ENCODE measurements at places on chromosomes 6 and 20. TPM values are rescaled to one million over a fixed set of nuclear protein-coding genes. Genes with fewer than 3 reads are reported as not detected.

Gene PSORS1C2
- total RNA-seq, result not detected

- no peaks in the 10 kb centered on the region for H3K36me3 ChIP-seq
- no peak overlapping the region for H3K4me3 ChIP-seq
- H3K4me1 ChIP-seq, result no peaks in the 10 kb centered on the region
- H3K27me3 ChIP-seq, result no peaks in the 10 kb centered on the region
- no peak overlapping the region for H3K27ac ChIP-seq
Observed at GRCh38 chr6:121998631-121999030, 400.8 kb upstream of the HSF2 start.

DNA sequence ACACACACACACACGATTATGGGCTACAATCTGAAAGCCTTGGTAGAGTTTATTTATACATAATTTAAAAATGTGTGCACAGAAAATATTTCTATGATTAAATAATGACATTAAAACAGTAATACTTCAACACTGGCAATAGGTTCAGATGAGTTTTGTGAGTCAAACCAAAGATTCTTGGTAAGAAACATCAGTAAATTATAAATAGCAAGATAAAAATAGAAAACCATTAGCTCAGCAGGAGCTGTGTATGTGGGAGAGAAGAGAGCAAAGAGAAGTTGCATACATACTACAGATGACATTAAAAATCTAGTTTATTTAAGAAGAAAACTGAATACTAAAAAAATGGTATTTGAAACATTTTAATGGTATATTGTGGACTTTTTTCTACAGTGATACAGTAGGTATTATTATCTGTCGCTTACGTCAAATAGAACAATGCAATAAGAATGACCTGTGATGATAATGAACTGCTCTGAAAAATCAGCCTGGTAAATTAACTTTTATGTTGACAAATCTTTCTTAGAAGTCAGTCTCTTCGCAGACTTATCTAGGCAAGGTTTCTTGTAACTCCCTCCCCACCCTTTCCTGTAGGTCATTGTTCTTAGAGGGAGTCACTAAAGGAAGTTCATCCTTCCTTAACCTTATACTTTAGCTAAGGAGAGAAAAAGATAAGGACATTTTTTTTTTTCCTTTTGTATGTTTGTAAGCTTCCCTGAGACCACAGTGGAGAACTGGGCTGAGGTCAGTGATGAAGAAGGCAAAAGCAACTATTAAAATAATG lies 149.3 kb downstream of the GJA1 start:
- H3K27me3 ChIP-seq, result no peaks in the 10 kb centered on the region
- H3K27ac ChIP-seq, result no peak overlapping the region
- H3K4me1 ChIP-seq, result no peaks in the 10 kb centered on the region
- DNase-seq, result no peak

Gene CEP250
- total RNA-seq, result 30.7 TPM

- no peak for DNase-seq
- no peaks in the 10 kb centered on the region for H3K36me3 ChIP-seq
- no peaks in the 10 kb centered on the region for H3K27me3 ChIP-seq
- H3K4me3 ChIP-seq, result no peak overlapping the region
- no peaks in the 10 kb centered on the region for H3K4me1 ChIP-seq
Observed at GRCh38 chr20:62872184-62872847, 10.7 kb upstream of the TCFL5 start.

Gene COL11A2
- total RNA-seq, result 0.44 TPM

- no peak overlapping the region for H3K27ac ChIP-seq
- H3K27me3 ChIP-seq, result no peaks in the 10 kb centered on the region
- no peaks in the 10 kb centered on the region for H3K36me3 ChIP-seq
- no peak for DNase-seq
- H3K4me3 ChIP-seq, result no peak overlapping the region
Observed at GRCh38 chr6:57130661-57131177, 40.7 kb downstream of the ZNF451 start.

- H3K4me1 ChIP-seq, result no peaks in the 10 kb centered on the region
- DNase-seq, result no peak
- no peaks in the 10 kb centered on the region for H3K36me3 ChIP-seq
- no peak overlapping the region for H3K4me3 ChIP-seq
- no peaks in the 10 kb centered on the region for H3K27me3 ChIP-seq
Observed at GRCh38 chr6:22364306-22364705, 67.5 kb upstream of the PRL start.

DNA sequence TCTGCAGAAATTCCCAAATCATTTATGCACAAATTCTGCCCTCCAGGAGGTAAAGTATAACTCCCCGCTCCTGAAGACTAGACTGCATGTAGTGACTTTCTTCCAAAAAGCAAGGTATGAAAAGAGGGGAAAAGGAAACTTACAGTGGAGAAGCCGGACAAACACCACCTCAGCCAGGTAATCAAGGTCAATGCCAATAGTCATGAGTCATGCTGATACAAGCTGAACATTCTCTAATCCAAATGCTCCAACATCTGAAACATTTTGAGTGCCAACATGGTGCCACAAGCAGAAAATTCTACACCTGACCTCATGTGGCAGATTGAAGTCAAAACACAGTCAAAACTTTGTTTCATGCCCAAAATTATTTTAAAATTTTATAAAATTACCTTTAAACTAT lies 165.6 kb downstream of the FOXA2 start:
- no peaks in the 10 kb centered on the region for H3K4me1 ChIP-seq
- no peaks in the 10 kb centered on the region for H3K27me3 ChIP-seq
- no peak overlapping the region for H3K4me3 ChIP-seq
- H3K36me3 ChIP-seq, result no peaks in the 10 kb centered on the region
- no peak overlapping the region for H3K27ac ChIP-seq

DNA sequence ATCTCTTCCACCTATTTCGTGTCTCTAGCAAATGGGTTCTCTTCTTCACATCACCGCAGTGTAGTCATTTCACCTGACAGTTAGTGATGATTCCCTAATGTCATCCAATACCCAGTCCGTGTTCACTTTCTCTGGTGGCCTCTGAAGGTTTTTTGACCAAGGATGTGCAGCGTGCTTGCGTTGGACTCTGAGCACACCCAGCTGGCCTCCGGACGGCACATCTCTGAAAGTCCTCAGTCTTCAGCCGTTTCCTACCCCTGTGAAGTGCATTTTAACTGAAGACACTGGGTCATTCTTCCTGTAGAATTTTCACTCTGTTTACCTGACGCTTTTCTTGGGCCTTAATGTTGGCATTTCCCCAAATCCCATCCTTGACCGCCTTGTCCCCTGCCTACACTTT lies 98.7 kb downstream of the ERMARD start:
- H3K4me1 ChIP-seq, result no peaks in the 10 kb centered on the region
- no peaks in the 10 kb centered on the region for H3K36me3 ChIP-seq
- no peaks in the 10 kb centered on the region for H3K27me3 ChIP-seq
- H3K27ac ChIP-seq, result no peak overlapping the region
- DNase-seq, result peak; percentile 2
- no peak overlapping the region for H3K4me3 ChIP-seq

Gene MDFI
- 1.1 TPM for total RNA-seq

GRCh38 chr6:105592329-105592728 lies 189.4 kb upstream of the PREP start:
- no peaks in the 10 kb centered on the region for H3K4me1 ChIP-seq
- no peak overlapping the region for H3K4me3 ChIP-seq
- no peak for DNase-seq
- H3K27me3 ChIP-seq, result no peaks in the 10 kb centered on the region

Gene ADGRG6
- 17.0 TPM for total RNA-seq

Gene RCAN2
- 3.6 TPM for total RNA-seq

- no peak overlapping the region for H3K4me3 ChIP-seq
- no peaks in the 10 kb centered on the region for H3K36me3 ChIP-seq
- no peaks in the 10 kb centered on the region for H3K4me1 ChIP-seq
- H3K27ac ChIP-seq, result no peak overlapping the region
Observed at GRCh38 chr6:123780021-123780420, 23.6 kb upstream of the NKAIN2 start.

DNA sequence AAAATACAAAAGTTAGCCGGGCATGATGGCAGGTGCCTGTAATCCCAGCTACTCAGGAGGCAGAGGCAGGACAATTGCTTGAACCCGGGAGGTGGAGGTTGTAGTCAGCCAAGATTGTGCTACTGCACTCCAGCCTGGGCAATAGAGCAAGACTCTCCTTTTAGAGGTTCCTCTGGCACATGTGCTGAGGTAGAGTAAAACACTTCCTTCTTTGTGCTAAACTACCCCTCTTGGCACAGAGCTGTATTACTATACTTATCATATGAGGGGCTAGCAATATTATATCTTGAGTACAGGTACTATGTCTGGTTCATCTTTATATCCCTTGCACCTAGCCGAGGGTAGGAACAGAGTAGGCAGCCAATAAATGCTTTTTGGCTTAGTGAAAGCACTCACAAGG lies 40.2 kb upstream of the SAMHD1 start:
- H3K27me3 ChIP-seq, result no peaks in the 10 kb centered on the region
- no peaks in the 10 kb centered on the region for H3K36me3 ChIP-seq
- no peak for DNase-seq
- H3K4me3 ChIP-seq, result no peak overlapping the region
- H3K4me1 ChIP-seq, result no peaks in the 10 kb centered on the region

- H3K27me3 ChIP-seq, result no peaks in the 10 kb centered on the region
- H3K36me3 ChIP-seq, result peaks cover 7% of the 10 kb centered on the region
- H3K4me1 ChIP-seq, result no peaks in the 10 kb centered on the region
- no peak overlapping the region for H3K4me3 ChIP-seq
- no peak overlapping the region for H3K27ac ChIP-seq
Observed at GRCh38 chr6:158589366-158589765, 29.5 kb downstream of the TMEM181 start.

Gene MBOAT1
- total RNA-seq, result 54.1 TPM

- H3K4me1 ChIP-seq, result no peaks in the 10 kb centered on the region
- H3K36me3 ChIP-seq, result no peaks in the 10 kb centered on the region
- no peaks in the 10 kb centered on the region for H3K27me3 ChIP-seq
- no peak overlapping the region for H3K4me3 ChIP-seq
Observed at GRCh38 chr6:10861086-10861485, 20.8 kb downstream of the GCM2 start.

- no peaks in the 10 kb centered on the region for H3K36me3 ChIP-seq
- H3K27ac ChIP-seq, result no peak overlapping the region
- no peak overlapping the region for H3K4me3 ChIP-seq
Observed at GRCh38 chr6:49027644-49028043, 435.4 kb downstream of the MMUT start.

DNA sequence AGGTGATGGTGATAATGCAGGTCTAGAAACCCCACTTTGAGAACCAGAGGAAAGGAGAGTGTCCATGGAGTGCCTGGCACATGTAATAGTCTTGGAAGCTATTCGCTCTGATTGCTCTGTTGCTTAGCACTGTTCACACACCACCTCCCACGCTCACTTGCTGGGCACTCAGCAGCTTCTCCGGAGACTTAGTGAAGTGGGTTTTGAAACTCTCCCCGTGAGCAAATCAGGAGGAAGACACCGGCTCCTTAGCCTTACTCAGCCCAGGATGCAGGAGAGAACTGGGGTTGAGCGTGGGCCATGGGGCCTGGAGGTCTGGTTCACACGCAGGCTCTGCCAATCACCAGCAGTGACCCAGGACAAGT lies 22.2 kb downstream of the BMP7 start:
- H3K27me3 ChIP-seq, result no peaks in the 10 kb centered on the region
- DNase-seq, result no peak
- H3K36me3 ChIP-seq, result no peaks in the 10 kb centered on the region
- H3K27ac ChIP-seq, result no peak overlapping the region
- no peaks in the 10 kb centered on the region for H3K4me1 ChIP-seq

Gene GNAS-AS1
- 1.7 TPM for total RNA-seq

DNA sequence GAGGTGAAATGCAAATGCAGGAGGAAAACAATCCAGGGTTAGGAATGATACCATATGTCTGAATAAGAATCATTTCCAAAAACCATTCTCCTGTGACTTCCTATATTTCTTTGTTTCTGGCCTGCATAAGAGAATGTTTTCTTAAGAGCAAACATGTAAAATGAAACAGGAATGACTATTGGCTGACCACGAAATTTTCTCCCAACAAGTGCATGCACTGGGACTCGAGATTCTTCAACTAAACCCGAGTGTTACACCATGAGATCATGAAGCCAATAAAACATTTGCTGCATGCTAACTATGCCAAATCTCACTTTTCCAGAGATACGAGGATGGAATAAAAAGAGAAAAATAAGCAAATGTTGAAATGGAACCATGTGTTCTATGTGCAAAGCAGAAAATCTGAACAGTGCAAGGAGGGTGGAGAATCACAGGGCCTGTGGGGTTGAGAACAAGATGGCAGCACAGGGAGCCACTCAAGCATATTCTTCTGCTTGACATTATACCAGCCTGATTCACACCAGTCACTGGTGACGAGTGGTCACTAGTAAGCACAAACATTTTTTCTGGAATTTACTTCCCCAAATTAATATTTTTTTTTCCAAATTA lies 212.2 kb upstream of the FOXA2 start:
- DNase-seq, result no peak
- no peak overlapping the region for H3K4me3 ChIP-seq
- H3K27me3 ChIP-seq, result no peaks in the 10 kb centered on the region
- H3K27ac ChIP-seq, result no peak overlapping the region
- no peaks in the 10 kb centered on the region for H3K4me1 ChIP-seq

DNA sequence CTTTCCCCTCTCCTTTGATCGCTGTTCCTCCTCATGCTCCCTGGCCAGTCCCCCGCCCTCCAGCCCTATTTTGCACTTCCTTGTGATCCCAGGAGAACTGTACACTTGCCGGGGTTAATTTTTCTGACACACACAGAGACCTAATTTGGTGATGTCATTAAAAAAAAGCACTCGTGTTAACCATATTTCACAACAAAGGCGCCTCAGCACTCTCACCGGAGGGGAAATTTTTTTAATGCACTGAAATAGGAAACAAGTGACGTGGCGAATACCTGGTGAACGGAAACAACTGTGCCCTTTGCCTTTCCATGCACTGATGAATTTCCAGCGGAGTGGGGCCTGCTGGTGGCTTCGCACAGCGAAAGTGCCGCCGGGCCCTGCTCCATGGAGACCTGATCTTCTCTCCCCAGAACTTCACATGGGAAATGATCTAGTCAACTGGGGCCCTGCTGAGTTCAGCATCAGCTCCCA lies 53.9 kb upstream of the TAGAP start:
- no peak overlapping the region for H3K4me3 ChIP-seq
- H3K27me3 ChIP-seq, result no peaks in the 10 kb centered on the region
- DNase-seq, result peak; percentile 18

- H3K4me1 ChIP-seq, result no peaks in the 10 kb centered on the region
- no peaks in the 10 kb centered on the region for H3K36me3 ChIP-seq
- no peak overlapping the region for H3K4me3 ChIP-seq
- H3K27ac ChIP-seq, result no peak overlapping the region
- H3K27me3 ChIP-seq, result no peaks in the 10 kb centered on the region
Observed at GRCh38 chr6:113141901-113142300, 715.2 kb upstream of the MARCKS start.

GRCh38 chr20:52383995-52384621 lies 192.5 kb upstream of the ZFP64 start:
- H3K4me1 ChIP-seq, result no peaks in the 10 kb centered on the region
- no peak for DNase-seq
- no peak overlapping the region for H3K4me3 ChIP-seq
- H3K27me3 ChIP-seq, result no peaks in the 10 kb centered on the region

Gene QKI
- total RNA-seq, result 9.1 TPM

Gene CALHM4
- not detected for total RNA-seq
